ENCODE measurements at places on chromosomes 3 and 15. TPM values are rescaled to one million over a fixed set of nuclear protein-coding genes. Genes with fewer than 3 reads are reported as not detected.

GRCh38 chr3:144590854-144591253 is 619.2 kb downstream of the DIPK2A start:
- H3K4me1 ChIP-seq, result no peaks in the 10 kb centered on the region
- no peaks in the 10 kb centered on the region for H3K36me3 ChIP-seq
- H3K27ac ChIP-seq, result no peak overlapping the region
- DNase-seq, result no peak
- H3K27me3 ChIP-seq, result no peaks in the 10 kb centered on the region

GOLGA8R gene
- 2.4 TPM for total RNA-seq

GRM7 gene
- total RNA-seq, result not detected

DNA sequence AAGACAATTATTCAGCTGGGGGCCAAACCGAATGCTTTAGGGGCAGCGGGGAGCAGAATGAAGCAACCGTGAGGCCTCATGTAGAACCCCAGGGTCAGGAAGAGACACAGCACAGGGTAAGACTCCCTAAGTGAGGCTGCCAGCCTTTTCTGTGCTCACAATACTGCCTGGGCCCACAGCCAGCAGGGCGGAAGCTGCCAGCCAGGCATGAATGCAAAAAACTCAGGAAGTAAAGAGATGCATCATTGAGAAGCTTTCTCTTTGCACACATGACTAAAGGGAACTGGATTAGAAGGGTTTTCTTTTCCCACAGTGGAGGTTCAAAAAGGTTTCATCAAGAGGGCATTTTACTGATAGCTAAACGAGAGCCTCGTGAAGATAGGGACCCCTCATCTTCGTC is 33.3 kb downstream of the CA12 start:
- H3K27me3 ChIP-seq, result no peaks in the 10 kb centered on the region
- H3K4me1 ChIP-seq, result peaks cover 44% of the 10 kb centered on the region
- H3K27ac ChIP-seq, result no peak overlapping the region
- no peaks in the 10 kb centered on the region for H3K36me3 ChIP-seq
- peak; percentile 52 for DNase-seq
- H3K4me3 ChIP-seq, result no peak overlapping the region

GRCh38 chr3:59180006-59180405 is 130.2 kb upstream of the CFAP20DC start:
- no peaks in the 10 kb centered on the region for H3K27me3 ChIP-seq
- no peaks in the 10 kb centered on the region for H3K36me3 ChIP-seq
- DNase-seq, result no peak
- H3K4me3 ChIP-seq, result no peak overlapping the region

GNB5 gene
- 12.8 TPM for total RNA-seq

All from heart right ventricle (tissue), 16 donors.